ENCODE measurements at places on chromosomes 1 and 21.

DNA sequence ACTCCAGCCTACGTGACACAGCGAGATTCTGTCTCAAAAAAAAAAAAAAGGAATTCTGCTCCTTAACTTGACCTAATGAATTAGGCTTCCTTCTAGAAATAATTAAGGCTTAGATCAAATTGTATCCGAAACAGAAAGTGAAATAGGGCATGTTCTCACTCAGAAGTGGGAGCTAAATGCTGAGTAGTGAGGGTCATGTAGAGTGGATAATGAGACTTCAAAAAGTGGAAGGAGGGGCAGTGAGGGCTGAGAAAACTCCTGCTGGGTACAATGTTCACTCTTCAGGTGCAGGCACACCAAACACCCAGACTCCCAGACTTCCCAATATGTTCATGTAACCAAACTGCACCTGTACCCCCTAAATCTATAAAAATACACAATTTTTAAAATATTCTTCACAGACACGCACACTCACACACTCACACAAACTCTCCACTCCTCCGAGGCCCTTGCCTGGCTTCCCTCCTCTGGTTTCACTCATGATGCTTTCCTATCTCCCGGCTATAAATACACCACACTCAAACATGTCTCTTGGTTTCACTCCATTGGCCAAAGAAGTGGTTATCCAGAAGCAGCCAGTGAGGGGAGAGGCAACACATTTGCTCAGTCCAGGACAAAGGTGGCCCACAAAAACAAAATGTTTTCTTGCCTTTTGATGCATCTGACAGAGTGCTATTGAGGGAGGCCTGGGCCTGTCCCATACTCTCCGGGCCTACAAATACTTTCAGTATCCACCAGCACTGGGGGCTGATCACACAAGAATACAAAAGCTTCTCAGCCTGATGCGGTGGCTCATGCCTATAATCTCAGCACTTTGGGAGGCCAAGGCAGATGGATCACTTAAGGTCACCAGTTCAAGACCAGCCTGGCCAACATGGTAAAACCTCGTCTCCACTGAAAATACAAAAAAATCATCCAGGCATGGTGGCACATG lies 249.2 kb downstream of the TOMM20 start:
- DNase-seq, result no peak

GRCh38 chr1:180228648-180229482 lies 1.2 kb upstream of the LHX4 start:
- peak; percentile 72 for DNase-seq

DNA sequence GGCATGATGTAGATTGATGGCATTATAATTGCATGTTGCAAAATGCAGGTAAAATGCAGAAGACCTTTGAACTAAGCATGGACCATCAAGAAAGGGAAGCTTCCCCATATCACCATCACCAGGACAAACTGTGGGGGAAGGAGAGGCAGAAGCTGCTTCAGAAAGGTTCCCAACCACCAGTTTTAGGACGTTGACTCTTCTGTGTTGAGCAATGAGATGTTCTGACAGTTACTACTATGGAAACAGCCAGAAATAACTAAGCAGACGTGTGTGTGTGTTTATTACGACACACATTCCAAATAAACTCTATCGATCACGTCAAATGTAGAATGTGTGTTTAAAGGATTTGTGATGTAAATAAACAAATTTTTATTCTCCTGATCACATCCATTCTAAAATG lies 110.2 kb upstream of the PLD5 start:
- DNase-seq, result no peak

DNA sequence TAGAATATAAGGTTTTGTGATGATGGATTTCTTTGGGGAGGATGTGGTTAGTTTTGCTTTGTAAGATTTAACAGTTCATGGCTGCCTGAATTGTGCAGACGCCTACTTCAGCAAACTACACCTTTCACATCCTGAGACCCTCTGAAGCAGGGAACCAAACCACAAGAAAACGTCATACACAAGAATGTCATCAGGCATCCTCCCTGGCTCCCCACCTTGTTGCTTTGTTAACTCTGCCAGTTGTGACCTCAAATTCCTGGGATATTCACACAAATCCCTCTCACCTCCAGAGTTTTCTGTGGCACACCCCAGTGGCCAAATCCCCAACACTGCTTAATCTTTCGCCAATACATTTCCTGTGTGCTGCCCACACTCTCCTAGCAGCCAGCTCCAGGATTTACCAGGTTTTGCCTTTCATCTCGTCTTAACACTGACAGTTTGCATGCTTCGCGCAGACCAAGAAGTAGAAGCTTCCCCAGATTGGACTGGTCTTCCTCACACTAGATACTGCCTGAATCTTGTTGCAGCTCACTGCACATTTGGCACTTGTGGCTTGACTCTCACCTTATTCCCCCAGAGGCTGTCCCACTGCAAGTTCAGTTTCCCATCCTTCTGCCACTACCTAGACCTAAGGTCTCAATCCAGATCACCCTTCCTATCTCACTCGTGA lies 51.1 kb upstream of the CTTNBP2NL start:
- peak; percentile 68 for DNase-seq

- no peak for DNase-seq
Observed at GRCh38 chr21:31140025-31140424, 101.7 kb upstream of the KRTAP19-8 start.

- DNase-seq, result no peak
Observed at GRCh38 chr1:160935527-160936258, 18.9 kb downstream of the ITLN2 start.

DNA sequence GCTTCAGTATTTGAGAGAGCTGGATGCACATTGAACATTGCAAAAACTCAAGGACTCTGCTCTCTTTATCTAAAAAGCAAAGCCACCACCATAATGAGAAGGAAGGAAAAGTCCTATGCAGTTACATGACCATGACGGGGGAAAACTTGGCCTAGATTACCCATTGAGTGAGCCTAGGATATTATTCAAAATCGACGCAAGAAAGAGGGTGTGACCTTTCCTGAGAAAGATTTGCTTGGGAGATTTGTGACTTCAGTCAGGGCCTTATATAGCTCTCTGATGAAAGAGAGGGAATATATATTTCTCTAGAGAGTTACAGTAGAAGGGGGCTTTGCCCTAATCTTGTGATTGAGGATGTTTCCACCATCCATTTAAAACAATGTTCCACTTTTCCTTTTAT lies 153.0 kb upstream of the DPYD start:
- DNase-seq, result no peak

- no peak for DNase-seq
Observed at GRCh38 chr1:226867461-226868054, 2.9 kb upstream of the PSEN2 start.

DNA sequence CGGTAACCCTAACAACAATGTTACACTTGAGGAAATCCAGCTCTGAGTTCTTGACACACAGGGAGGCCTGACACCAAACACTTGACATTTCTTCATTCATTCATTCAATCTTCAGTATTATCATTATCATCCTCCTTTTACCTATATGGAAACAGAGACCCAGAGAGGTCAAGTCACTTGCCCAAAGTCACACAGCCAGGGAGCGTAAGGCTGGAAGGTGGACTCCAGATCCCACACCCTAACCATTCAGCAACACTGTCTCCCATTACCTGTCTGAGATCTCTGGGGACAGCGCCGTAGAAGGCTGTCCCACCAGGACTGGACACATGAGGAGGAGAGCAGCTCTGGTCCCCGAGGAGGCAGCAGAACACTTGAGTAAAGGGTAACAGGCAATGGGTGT lies 101.4 kb downstream of the SYF2 start:
- DNase-seq, result no peak

DNA sequence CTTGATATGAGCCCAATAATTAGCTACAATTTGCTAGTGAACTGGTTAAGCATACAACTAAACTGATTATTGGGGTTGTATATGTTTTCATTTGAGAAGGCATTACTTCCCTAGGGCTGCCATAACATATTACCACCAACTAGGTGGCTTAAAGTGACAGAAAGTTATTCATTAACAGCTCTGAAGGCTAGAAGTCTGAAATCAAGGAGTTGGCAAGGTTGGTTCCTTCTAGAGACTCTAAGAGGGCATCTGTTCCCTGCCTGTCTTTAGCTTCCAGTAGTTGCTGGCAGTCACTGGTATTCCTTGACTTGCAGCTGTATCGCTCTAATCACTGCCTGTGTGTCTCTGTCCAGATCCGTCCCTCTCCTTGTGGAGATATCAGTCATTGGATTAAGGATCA lies 86.3 kb downstream of the LHX9 start:
- DNase-seq, result no peak

GRCh38 chr1:174160109-174160473 lies 771 bp downstream of the RABGAP1L start:
- DNase-seq, result no peak

- DNase-seq, result peak; percentile 79
Observed at GRCh38 chr1:111602974-111603373, 16.6 kb upstream of the RAP1A start.

DNA sequence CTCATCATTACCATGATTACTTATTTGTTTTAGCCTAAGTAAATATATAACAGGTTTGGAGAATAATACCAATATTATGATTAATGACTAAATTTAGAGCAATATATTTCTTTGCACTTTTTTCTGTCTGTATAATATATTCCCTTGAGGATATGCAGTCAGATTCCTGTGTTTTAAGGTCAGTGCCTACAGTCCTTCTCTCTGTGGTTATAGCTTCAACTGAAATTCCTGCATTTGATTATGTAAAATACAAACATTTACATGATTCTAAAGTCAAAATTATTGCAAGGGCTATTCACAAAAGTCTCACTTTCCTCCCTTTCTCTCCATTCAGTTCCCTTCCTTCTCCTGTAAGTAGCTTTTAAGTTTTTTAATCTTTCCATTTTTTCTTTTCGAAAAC lies 142.9 kb upstream of the COL6A1 start:
- no peak for DNase-seq

- no peak for DNase-seq
Observed at GRCh38 chr1:21165076-21165475, 11.6 kb downstream of the EIF4G3 start.

GRCh38 chr1:3777647-3778589 lies 5.4 kb downstream of the SMIM1 start:
- no peak for DNase-seq

Measured in activated CD4-positive, alpha-beta T cell treated with anti-CD3 and anti-CD28 coated beads, Interleukin-2, amount 10 ng/mL, durations not matched to agents 24 days and 14 days (primary cell).